GDM1 (cell line): ENCODE measurements at places on chromosomes 16 and 17.

GRCh38 chr17:13594310-13594709, 7.4 kb downstream of the HS3ST3A1 start:
- no peak for DNase-seq

GRCh38 chr17:48490451-48490892, 40.3 kb downstream of the HOXB1 start:
- DNase-seq: no peak

DNA sequence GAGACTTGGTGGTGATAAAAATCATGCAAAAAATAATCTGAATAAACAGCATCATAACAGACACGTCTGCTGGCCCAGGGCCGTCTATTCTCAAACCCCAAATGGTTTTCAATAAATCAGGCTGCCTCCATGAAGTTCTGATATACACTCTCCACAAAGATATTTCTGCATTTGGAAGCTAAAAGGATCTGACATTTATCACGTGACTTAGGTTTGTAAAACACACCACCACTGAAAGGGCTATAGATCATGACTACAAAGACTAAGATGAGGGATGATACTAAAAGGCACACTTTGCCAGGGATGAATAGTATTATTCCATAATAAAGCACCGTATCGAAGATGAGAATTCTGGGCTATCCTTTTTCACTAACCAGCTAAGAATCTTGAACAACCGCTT, 67.6 kb upstream of the ADAMTS18 start:
- DNase-seq: no peak

DNA sequence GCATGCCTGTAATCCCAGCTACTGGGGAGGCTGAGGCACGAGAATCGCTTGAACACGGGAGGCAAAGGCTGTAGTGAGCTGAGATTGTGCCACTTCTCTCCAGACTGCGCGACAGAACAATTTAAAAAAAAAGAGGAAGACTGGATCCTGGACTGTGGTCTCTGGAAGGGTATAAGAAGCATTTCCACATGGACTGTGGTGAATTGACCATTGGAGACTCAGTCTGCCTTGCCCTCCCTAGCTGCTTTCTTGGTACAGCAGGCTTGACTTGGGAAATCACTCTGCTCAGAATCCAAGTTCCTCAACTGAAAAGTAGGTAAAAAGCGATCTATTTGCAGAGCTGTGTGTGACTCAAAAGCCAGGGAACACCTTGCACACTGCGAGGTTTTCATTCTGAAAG, 1.0 kb upstream of the MGRN1 start:
- no peak for DNase-seq

DNA sequence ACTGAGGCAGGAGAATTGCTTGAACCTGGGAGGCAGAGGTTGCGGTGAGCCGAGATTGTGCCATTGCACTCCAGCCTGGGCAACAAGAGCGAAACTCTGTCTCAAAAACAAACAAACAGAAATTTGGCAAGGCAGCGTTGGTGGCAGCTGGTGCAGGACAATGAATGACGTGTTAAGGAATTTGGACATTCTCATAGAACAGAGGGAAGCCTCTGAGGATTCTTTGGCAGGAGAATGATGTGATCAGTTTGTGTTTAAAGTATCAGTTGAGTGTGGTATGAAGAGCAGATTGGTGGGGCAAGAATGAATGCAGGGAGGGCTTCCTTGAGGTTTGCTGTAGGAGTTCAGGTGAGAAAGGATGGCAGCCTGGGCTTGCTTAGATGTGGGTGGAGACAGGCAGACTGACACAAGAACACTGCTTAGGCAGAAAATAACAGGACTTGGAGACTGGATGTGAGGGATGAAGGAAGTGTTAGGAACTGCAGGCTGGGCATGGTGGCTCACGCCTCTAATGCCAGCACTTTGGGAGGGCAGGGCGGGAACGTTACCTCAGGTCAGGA, 4.8 kb downstream of the CYB5D2 start:
- DNase-seq: no peak

GRCh38 chr16:9047689-9048301, 43.6 kb upstream of the HAPSTR1 start:
- DNase-seq: peak; percentile 73

- no peak for DNase-seq
These were observed 673.8 kb downstream of the MAF start for GRCh38 chr16:78926723-78927210.

DNA sequence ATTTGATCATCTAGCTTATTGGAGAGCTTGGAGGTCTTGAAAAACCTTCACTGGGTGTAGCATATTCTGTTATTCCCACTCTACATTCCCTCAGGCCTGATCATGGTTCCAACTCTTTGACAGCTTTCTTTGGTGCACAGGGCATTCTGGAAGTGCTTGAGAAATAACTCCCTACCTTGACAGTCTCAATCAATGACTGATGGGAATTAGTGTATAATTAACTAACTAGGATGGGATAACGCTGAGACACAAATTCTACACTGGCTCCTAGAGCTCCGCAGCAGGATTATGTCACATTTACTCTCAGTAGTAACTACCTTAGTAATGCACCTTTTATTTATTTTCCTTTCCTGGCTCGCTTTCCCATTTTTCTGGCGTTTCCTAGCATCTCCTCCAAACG, 236.4 kb downstream of the MAP2K6 start:
- no peak for DNase-seq

GRCh38 chr17:82491196-82491530, 28.4 kb upstream of the FOXK2 start:
- no peak for DNase-seq

- peak; percentile 85 for DNase-seq
These were observed 21.3 kb downstream of the DEF8 start for GRCh38 chr16:89969741-89970410.
